ENCODE measurements at places on chromosomes 4 and X.
A peak's percentile ranks its signal among the peaks of the same experiment; 100 is the strongest.

- DNase-seq, result peak; percentile 40
Observed at GRCh38 chrX:24148121-24148520, 1.4 kb upstream of the ZFX start.

GRCh38 chr4:184612074-184612473 is 37.2 kb downstream of the CASP3 start:
- DNase-seq, result no peak

- DNase-seq, result no peak
Observed at GRCh38 chr4:108170631-108171338, 2.1 kb upstream of the LEF1 start.

GRCh38 chrX:71667328-71668247 is at the start of gene LOC101059915:
LOC101059915 (plus strand) TSS chrX:71667546.
- no peak for DNase-seq

DNA sequence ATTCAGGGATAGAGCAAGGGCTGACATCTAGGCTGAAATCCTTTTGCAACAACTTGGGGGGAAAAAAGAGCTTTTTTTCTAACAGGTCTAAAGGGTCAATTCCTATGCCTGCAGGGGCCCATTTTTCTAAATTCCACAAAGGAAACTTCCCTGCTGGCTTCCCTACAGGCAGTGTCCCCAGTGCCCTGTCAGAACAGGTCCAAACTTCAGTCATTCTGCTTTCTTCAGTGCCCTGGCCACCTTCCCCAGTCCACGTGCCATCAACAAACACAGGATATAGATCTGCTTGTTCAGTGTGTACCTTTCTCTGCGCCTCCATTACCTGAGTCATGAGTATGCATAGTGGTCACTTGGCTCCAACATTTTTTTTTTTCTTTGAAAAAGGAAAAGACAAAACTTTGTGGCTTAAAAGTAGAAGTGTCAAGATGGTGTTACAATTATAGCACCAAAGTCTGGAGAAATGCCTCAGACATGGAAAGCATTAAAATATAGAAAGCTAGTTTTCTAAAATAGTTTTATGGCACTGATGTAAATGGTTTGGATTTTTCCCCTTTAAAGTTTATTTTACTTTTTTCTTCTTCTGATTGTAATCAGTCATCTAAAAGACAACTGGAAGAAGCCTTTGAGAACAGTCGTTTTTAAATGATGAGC is 84.0 kb upstream of the JADE1 start:
- DNase-seq, result no peak

DNA sequence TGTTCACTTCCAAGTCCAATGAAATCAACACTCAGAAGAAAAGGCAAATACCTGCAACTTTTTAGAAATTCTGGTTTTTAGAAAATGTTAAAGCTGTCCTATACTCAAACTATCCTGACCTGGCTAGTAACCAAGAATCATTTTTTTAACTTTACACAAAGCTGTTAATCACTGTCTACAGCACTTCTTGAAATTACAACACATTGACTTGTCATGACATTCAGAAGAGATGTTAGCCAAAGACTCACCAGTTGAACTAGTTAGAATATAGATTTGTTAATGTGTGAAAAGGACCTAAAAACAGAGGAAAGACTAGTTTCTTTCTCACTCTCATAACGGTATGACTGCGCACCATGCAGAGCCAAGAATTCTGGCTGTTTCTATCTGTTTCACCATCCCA is 98.8 kb downstream of the COX18 start:
- no peak for DNase-seq

GRCh38 chrX:104833401-104833800 is 267.4 kb downstream of the IL1RAPL2 start:
- DNase-seq, result no peak

- DNase-seq, result peak; percentile 87
Observed at GRCh38 chrX:154398668-154399526, 720 bp downstream of the RPL10 start.

DNA sequence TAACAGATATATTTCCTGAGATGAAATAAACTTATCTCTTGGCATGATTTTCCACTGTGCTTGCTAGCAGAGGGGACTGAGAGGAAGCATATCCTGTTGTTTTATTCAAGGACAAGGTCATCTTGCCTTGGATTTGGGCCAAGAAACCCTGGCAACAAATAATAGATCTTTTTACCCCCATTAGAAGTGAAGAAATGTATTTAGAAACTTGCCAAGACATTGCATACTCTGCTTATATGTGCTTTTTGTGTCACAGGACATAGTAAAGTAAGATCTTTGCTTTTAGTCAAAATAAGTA is 170.2 kb downstream of the RAPGEF2 start:
- DNase-seq, result no peak

GRCh38 chrX:130628516-130628915 is 226.7 kb downstream of the RBMX2 start:
- no peak for DNase-seq

- DNase-seq, result no peak
Observed at GRCh38 chr4:123974386-123975149, 578.0 kb downstream of the SPRY1 start.

- DNase-seq, result no peak
Observed at GRCh38 chr4:48109413-48110263, 24.4 kb downstream of the TXK start.

DNA sequence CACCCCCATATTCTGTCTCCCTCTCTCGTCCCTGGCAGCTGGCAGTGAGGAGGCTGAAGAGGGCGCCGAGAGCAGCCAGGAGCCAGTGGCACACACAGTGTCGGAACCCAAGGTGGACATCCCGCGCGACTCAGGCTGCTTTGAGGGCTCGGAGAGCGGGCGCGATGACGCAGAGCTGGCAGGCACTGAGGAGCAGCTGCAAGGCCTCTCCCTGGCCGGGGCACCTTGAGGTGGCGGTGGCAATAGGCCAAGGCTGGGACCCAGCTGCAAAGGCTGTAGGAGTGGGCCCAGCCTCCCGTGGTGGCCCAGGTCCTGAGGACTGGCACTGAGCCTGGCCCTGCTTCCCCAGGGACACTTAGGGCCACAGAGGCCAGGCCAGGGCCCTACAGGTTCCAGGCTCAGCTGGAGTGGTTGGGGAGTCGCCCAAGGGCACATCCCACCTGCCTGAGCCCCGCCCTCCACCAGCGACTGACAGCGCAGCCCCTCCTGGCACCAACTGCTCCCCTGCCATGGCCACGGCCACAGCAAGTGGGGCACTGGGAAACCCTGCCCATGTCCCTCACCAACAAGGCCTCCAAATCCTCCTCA is 13.9 kb downstream of the SASH3 start:
- DNase-seq, result no peak

DNA sequence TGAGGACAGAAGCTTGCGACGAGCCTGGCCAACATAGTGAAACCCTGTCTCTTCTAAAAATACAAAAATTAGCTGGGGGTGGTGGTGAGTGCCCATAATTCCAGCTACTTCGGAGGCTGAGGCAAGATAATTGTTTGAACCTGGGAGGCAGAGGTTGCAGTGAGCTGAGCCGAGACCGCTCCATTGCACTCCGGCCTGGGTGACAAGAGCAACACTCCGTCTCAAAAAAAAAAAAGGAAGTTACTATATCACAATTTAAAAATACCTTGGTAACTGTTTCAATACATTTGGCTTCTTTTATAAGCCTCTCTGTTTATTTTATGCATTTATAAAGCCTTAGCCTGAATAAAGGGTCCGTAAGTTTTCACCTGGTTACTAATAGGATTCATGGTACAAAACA is 46.6 kb upstream of the CHRNA9 start:
- DNase-seq, result no peak

All from CD4-positive, alpha-beta T cell treated with Interferon alpha-2 for 1 hour (primary cell).